ENCODE measurements at places on chromosomes 16 and 17.

GRCh38 chr16:24493821-24494220 is 45.5 kb upstream of the RBBP6 start:
- peak; percentile 27 for DNase-seq

GRCh38 chr16:4465977-4466779 is 8.2 kb downstream of the NMRAL1 start:
- DNase-seq, result no peak

DNA sequence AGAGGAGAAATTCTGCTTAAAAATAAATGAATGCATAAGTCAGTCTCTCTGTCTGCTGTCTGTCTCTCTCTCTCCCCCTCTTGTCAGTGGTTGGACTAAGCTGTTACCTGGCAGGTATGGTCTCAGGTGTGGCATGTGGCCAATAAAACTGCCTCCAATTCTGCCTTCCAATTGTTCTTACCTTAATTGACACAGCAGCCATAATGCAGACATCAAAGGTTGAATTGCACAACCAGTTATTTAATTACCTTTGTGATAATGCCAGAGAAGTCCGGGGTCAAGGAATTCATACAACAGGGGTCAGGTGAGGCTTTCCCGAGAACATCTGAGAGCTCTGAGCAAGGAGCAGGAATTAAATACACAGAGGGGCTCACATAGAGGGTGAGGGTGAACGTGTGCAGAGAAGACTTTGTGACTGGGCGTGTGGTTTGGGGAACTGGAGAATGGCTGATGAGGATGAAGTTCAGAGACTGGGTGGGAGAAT is 78.8 kb upstream of the CDYL2 start:
- DNase-seq, result no peak

DNA sequence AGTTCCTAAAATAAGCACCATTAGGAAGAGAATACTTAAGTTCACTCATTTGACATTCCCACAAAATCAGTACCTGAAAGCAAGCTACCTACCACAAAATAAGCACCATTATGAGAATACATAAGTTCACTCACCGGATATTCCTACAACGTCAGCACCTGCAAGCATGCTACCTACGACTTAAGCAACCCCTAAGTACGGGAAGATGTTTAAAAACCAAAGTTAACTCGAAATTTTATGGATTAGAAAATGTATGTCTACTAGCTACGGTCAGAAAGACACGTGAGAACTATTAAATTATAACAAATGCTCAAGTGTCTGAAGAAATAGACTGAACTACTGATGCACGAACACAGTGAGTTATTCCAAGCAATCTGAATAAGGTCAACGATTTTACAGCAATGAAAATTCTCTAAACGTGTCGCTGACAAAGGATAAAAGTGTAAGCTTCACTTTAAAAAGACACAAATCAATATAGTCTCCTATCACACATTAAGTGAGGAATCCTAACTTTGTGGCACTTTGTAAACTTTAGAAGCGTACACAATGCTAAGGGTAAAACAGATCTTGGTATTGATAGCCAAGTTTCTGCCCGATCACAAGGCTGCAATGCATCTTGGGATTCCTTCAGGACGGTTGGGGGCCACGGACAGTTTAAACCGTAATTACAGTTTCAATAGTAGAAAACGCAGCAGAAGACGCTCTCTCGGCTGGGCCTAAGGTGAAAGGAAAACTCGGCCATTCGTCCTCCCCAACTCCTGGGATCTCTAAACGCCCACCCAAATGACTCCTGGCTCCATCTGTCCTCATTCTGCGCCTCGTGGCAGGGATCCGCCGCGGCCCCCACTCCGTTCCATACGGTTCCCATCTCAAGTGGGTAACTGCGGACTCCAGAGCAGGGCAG is 1.3 kb downstream of the GSPT1 start:
- DNase-seq, result peak; percentile 36

DNA sequence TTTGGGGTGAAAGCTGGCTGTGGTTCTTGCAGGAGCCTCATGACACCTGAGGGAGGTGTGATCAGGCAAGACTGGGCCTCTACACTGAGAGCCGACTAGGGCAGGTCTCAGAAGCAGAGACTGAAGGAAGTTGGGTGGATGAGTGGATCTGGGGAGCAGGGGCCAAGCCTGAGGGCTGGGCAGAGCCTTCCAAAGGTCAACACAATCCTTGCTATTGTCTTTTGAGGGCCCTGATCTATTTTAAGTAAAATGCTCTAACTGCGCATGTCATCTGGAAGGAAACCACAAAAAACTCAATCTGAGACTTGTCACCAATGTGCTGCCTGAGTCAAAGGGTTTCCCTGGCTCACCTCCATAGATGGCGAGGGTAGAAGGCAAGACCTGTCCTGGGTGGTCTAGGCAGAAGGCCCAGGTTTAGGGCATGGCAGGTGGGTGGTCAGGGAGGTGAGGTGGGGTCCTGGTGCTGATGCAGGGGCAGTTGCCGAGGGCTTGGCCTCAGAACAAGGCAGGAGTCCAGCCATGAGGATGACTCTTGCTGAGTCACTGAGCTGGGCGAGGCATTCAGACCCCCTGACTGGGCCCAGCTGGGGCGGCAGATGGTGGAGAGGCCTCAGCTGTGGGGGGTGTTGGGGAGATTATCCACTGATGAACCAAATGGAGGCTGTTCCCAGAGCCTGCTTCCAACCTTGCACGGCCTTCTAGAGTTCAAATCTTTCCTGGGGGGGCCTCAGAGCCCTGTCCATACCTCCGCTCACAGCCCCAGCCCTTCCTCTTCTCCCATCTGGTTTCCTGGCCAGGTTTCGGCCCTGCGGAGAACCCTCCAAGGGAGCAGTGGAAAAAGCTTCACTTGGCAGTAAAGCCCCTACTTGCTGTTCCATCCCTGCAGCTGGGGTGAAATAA is 5.1 kb downstream of the MVP start:
- no peak for DNase-seq

- peak; percentile 31 for DNase-seq
Observed at GRCh38 chr17:6497496-6498221, 53.4 kb downstream of the PIMREG start.

DNA sequence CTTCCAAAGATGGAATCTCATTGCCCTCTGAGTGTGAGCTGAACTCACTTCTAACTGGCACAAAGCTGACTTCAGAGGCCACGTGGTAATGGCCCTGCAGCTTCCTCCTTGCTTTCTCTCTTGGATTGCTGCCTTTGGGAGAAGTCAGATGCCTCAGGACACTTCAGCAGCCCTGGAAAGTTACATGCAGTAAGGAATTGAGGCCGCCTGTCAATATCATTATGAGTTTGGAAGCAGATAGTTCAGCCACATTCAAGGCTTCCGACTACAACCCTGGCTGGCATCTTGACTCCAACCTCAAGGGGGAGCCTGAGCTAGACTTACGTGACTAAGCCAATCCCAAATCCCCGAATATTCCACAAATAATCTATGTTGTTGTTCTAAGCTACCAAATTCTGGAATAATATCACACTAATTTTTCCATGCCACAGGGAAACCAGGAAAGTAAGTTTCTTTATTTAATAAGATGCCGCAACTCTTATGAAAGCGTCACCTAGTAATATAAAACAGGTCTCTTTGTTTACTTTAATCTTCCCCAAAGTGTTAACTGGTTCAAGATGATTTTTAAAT is 13.6 kb downstream of the CEP20 start:
- peak; percentile 48 for DNase-seq

DNA sequence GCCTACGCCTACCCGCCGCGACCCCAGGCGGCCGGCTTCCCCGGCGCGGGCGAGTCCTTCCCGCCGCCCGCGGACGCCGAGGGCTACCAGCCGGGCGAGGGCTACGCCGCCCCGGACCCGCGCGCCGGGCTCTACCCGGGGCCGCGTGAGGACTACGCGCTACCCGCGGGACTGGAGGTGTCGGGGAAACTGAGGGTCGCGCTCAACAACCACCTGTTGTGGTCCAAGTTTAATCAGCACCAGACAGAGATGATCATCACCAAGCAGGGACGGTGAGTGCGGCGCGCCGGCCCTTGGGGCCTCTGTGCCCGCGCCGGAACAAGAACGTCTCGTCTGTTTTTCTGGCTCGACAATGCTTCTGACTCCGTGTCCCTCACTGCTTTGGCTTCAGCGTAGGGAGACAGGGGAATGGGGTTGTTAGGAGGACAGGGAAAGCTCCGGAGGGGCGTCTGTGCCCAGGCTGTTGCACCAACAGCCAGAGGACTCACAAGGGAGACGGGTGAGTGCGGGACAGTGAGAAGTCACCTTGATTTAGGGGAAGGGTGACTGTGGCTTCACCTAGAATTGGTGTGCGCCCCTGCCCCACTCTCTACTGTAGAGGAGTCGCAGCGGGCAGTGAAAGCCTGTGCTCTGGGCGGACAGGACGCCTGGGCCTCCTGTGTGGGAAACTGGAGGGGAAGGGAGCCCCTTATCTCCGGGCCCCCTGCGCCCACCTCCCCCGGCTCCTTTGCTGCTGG is 806 bp downstream of the TBX21 start:
- peak; percentile 22 for DNase-seq

DNA sequence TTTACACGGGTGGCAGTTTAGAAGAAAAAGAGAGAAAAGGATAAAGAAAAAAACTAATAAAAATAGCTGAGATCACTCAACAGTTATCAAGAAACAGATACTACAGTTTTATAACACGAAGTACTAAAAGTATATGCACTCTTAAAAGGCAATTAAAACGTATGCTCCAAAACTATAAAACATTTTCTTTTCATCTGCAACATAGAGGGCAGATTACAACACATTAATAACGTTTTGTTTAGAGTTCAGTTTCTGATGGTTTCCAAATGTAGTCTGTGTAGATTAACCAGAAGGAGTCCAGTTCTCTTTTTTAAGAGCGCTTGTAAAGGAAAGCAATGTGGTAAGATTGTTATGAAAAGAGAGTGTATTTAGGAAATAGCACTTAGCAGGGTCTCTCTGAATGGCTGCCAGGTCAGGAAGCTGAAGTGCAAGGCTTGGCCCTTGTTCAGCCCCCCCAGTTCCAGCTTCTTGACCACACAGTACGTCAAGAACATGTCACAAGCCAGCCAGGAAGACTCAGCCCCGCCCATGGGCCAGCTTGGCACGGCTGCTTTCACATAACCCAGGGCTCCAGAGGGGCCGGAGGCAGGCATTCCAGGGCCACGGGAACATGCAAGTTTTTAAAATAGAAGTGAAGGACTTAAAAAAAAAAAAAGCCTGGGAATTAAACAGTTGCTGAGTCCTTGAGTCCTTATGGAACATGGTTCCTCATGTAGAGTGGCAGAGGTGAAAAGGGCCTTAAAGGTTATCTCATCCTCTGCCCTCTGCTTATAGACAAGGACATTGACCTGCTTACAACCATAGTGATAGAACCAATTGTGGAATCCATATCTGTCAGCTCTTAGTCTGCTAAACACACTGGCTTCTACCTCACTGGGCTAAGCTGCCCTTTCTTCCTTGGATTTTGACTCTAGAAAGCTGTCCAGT is 147.4 kb upstream of the TBX2 start:
- no peak for DNase-seq

DNA sequence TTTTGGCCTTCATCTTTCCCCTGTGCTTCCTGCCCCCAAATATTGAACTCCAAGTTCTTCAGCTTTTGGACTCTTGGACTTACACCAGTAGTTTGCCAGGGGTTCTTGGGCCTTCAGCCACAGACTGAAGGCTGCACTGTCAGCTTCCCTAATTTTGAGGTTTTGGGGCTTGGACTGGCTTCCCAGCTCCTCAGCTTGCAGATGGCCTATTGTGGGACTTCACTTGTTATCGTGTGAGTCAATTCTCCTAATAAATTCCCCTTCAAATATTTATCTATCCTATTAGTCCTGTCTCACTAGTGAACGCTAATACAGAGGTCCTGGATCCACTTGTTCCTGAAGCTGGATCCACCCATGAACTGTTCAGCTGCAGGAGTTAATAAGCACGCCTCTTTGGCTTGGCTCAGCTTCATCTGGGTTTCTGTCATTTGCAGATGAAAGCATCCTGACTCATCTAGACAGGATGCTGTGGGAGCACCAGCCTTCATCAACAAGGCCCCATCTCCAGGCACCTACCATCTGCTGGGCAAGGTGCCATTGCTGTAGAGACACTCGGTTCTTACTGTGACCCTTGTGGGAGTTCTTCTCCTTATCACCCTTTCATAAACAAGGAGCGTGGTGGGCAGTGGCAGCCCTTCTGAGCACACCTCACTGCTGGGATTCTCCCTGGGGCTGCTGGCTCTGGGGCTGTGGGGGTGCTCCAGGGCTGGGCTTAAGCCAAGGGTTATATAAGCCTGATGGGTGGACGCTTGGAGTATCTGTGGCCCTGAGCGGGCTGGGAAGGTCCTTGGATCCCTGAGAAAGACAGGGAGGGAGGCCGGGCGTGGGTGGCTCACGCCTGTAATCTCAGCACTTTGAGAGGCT is 23.1 kb downstream of the LAT start:
- DNase-seq, result no peak

- DNase-seq, result no peak
Observed at GRCh38 chr16:1338855-1339675, 5.6 kb downstream of the BAIAP3 start.

GRCh38 chr16:35523991-35524390 is 2064.6 kb downstream of the TP53TG3F start:
- DNase-seq, result no peak
